Posterior vena cava (tissue), 2 donors: ENCODE measurements at places on chromosomes 5 and 9. TPM values are rescaled to one million over a fixed set of nuclear protein-coding genes. Genes with fewer than 3 reads are reported as not detected.

GRCh38 chr5:2254880-2255750 is 372.4 kb upstream of the IRX4 start:
- DNase-seq: no peak

DNA sequence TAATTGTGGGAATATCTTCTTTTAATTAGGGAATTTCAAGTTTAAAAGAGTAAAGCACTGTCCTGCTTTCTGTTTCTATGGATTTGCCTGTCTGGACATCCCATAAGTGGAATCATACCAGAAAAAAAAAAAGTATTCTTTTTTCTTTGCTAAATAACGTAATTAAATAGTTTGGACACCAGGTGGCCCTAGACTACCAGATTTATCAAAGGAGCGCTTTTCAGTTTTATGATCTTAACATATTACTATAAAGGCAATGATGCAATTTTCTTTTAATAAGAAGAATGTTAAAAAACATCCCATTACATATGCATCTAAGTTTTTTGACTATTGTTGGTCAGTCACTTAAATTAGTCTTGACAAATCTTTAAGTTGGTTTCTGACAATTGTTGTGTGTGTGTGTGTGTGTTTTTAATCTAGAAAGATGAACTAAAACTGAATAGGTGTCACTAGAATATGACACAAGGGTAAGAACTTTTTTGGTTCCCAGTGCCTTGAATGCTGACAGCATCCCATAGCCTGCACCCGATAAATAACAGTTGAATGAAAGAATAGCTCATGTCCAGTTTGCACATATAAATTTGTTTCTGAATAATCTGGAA is 49.5 kb downstream of the C5orf22 start:
- DNase-seq: no peak

DNA sequence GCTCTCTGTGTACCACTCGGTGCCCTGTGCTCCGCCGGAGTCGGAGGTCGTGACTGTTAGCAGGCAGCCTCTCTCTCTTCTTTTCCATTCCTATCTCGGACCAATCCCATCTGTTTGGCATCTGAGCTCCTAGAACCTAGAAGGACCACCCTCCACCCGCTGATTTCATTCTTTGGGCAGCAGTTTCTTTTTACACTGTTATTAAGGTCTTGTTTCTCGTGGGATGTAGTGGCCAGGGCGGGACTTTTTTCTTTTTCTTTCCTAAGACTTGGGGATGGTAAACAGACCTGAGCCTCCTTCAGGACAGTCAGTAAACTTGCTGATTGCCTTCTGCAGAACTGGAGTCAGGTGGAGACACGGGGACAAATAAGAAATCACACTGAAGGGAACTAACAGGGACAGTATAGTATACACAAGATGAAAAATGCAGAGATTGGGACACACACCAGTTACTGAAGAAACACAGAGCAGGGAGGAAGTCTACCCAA is 500 bp downstream of the URM1 start:
- DNase-seq: no peak

DNA sequence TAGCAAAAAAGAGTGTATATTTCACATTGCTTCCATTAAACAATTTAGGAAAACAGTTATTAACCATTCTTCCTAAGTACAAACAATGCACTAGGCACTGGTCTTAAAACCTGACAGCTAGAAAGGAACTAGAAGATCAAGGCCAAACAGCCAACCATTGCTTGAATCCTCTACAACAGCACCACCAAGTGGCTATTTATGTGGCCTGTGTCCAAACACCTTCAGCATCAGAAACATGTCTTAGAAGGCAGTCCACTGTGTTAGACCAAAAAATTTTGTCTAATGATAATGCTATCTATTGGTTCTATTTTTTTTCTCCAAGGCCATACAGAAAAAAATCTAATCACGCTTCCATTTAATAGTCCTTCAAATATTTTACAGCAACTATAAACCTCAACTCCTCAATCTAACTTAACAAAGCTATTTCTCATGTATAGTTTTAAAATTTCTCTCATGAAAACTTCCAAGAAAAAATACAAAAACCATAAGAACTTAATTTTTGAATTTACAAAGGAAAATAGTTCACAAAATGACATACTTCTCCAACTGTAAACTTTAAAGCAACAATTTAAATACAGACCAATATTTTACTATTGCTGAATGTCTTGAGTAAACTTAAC is 36.1 kb downstream of the CAAP1 start:
- no peak for DNase-seq

GRCh38 chr5:31221001-31221400 is 27.5 kb downstream of the CDH6 start:
- DNase-seq: no peak

DNA sequence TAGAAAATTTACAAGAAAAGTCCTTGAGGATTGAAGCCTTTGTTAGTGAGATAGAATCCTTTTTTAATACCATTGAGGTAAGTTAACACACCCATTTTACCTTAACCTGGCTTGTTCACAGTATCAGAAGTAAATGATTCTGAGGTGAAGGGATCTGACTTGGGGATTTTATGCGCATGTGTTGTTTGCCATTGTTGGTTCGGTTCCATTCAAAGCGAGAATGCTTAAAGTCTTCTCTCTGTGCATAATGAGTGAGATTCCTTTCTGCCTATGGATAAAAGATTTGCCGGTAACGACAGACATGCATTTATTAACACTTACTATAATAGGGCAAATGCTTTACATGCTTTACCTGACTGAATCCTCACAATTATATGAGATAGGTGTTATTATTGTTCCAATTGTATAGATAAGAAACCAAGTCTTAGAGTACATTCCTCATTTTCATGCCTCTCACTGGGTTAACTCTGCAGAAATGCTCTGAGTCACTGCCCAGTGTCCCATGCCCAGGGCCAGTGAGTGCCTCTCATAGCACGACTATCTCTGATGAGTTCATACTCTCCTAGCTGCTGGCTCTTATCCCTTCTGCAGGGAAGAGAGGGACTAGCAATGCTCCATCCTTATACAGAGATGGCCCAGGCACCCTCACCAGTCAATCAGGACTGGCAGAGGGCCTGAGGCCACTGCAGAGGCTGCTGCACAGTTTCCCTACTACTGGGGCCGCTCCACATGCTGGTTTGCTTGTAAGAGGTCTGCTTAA is 54.4 kb downstream of the CMYA5 start:
- DNase-seq: no peak

DNA sequence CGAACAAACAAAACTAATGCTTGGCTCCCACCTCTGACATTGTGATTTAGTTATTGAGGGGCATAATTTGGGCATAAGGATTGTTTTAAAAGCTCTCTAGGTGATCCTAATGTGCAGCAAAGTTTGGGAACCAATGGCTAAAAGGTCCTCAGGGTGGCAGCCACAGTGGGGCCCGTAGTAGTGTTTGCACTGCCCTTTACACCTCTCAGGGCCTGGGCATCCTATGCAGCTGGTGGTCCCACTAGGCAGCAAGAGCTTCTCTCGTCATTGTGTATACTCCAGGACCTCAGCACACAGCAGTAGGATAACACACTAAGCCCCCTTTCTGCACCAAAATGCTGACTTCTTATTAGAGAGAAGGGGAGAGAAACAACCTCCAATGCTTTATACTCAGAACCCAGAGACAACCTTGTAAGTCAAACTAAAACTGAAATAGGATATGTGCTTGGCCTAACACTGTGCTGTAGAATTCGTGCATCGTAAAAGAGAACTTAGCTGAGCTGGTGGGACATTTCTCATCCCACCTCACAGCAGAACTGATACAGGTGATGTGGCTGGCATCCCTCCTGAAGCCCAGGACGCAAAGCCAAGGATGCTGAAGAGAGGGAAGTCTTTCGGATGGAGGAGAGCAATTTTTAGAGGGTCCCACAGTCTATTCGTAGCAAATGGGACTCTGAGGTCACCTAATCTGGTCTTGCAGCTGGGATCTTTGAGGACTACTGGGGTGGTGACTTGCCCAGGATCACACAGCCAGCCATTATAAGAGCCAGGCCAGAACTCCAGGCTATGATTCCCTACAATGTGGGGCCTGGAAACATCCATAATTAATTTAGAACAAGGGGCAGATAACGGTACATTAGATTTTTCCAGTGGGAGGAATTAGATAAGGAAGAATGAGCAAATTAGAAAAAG is 1.2 kb downstream of the GLRX start:
- no peak for DNase-seq

GRCh38 chr5:6321078-6321477 is 57.3 kb downstream of the MED10 start:
- DNase-seq: no peak

DNA sequence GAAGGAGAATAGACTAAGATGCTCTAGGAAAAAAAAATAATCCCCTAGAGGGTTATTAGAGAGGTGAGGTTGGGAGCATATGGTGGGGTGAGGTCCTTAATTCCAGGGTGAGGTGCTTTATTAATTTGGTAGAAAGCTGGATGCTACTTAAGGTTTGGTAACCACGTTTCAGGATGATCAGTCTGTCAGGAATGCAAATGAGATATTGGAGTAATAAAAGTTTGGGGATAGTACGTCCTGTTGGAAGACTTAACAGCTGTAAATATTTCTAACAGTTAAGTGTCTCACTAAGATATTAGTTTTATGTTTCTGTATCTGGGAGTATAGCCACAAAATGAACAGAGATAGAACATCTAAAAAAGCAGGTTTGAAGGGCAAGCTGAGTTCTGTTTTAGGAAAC is 578.9 kb downstream of the CETN3 start:
- DNase-seq: no peak

DNA sequence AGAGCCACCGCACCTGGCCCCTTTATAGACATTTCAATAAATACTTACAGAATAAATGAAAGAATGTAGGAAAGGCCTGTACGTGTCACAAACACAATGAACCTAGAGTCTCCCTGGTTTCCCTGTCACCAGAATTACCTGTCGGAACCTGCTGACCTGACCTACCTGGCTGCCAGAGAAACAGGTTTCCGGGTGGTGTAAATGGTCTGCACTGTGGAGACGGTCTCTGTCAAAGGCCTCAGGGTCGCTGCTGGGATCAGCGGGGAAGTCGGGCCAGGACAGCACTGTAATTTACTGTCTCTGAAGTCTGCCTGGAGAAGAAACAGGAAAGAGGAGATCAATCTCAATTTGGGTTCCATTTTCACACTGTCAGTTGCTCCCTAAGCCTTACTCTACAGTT is 9.3 kb upstream of the FRRS1L start:
- DNase-seq: no peak

DNA sequence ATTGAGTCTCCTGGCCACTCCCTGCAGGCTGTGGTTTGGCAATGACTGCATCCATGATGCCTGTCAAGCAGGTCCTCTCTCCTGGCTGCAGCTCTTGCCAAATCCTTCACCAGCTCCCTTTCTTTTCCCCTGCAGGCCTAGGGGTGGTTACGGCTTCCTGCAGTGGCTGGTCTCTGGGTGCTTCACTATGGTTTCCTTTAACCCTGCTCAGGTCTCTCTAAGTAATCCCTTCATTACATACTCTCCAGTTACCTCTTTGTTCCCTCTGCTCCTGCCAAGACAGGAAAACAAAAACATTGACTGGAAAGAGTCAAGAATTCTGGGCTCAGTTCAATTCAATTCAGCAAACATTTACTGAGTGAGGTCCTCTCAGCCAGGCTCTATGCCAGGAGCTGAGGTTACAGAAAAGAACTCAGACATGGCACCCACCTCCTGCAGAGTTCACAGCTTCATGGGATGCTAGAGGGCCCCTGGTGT is 19.8 kb upstream of the PTPN3 start:
- DNase-seq: no peak

- DNase-seq: no peak
Measured at GRCh38 chr5:169503886-169504285, 79.7 kb upstream of the SPDL1 start.

DNA sequence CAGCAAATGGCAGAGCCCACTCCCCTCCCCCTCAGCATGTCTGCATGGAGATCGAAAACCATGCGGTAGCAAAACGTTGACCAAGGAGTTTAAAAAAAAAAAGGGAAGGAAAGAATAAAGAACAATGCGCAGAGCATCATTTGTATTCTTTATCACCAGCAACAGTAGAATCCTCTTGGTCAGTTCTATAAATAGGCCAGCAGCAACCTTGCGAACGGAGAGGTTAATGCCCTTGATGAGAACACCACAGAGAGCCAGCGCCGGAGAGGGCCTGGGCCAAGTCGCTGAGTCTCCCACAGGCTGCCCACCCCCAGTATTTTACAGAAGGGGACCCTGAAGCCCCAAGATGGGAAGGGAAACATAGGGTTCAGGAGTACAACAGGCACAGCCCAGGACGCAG is 22.7 kb downstream of the WHRN start:
- no peak for DNase-seq

DNA sequence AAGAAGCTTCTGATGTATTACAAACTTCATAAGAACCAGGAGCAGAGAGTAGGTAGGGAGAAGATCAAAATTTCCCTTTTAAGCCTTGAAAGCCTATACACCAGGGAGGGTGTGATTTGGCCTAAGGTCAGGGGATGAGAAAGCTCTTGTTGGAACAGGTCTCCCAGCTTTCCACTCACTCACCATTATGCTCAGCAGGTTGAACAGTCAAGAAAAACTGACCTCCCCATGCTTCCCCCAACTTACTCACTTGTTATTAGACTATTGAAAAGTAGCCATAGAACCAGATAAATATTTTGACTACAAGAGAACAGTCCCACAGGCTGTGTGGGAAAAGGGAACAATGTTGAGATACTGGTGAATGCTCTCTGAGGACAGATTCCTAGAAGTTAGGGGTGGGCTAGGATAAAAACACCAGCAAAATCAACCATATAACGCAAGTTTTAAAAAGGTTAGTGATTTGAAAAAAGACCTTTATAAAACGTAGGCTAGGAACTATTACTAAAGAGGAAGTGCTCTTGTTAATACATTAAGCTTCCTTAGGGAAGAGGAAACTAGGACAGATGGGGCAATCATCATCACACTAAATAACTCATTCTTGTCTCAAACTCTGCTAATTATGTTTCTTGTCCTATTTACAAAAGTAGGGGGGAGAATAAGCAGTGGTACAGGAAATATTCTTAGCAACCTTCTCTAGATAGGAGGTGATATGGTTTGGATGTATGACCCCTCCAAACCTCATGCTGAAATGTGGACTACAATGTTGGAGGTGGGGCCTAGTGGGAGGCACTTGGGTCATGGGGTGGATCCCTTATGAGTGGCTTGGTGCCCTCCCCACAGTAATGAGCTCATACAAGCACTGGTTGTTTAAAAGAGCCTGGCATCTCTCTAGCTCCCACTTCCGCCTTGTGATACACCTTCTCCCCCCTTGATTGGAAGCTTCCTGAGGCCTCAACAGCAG is 31.0 kb downstream of the PCDHGC5 start:
- no peak for DNase-seq

The IRF1 gene
- 20.5 TPM for total RNA-seq

The APBA1 gene
- total RNA-seq: 9.2 TPM

The PCDHB3 gene
- 1.2 TPM for total RNA-seq

The PCDHB2 gene
- 3.2 TPM for total RNA-seq

The INSYN2B gene
- not detected for total RNA-seq

The SPARC gene
- 2,416 TPM for total RNA-seq

The NEUROG1 gene
- not detected for total RNA-seq

The STX17 gene
- total RNA-seq: 40.7 TPM

The SELENOP gene
- 332 TPM for total RNA-seq

The SLC45A2 gene
- not detected for total RNA-seq

The LMAN2 gene
- total RNA-seq: 72.4 TPM

The RALGDS gene
- 27.6 TPM for total RNA-seq

The ADCY2 gene
- total RNA-seq: 15.1 TPM

The GABRA1 gene
- not detected for total RNA-seq
